ENCODE measurements at places on chromosomes 11 and 22.
A peak's percentile ranks its signal among the peaks of the same experiment; 100 is the strongest.

DNA sequence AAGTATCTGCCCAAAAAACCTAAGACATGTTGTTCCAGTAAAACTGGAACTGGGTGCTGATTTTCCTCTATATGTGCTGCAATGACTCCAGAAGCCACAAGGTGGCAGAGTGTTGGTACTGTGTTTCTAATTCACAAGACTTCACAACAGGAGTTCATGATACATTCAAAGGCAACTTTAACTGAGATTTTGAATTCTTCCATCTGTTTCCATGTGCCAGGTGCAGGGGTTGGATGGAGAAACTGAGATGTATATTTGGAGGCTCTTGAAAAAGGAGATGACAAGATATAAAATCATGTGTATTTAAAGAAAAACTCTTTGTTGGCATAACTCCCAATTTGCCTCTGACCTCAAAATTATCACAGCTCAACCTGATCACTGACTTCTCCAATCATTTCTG is 1098.6 kb upstream of the CCDC90B start:
- DNase-seq: peak; percentile 28

DNA sequence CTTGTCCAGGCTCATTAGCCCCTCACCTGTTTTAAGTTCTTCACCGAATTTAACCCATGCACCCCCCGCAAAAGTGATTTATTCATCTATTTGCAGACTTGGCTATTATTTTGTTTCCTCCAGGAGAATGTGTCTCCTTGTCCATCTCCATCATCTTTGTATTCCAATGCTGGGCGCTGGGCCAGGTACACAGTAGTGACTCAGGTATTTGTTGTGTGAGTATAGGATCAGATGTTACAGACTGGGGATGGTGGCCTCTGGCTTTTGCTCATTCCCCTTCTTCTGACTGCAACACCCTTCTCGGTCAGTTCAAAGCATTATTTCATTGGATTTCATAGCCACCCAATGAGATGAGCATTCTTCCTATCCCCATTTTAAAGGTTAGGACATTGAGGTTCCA is 408.2 kb downstream of the MN1 start:
- no peak for DNase-seq

DNA sequence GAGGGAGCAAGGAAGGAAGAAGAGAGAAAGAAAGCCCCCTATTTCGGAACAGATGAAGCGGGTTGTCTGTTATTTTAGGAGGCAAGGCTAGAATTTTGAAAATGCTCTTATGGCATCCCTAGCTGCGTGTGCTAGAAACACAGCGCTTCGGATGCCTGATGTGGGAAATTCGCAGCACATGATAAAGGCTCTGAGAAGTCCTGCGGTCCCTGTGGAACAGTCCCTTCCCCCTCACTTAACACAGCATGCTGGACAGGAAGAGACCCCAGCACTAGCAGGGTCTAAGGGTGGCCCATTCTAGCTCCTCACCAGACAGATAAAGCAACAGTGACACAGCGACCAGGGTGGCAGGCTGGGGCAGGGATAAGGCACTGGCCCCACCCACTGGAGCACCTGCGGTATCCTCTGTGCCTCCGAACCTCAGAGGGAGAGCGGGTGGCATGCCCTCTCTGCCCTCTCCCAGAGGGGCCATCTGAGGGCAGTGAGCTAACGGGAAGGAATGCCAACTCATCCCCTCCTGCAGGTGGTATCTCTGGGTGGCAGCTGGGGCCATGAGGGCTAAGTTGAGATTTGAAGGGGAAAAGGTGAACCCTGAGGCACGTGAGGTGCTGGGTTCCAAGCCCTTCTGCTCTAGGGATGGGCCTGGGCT is 75.7 kb downstream of the SCUBE1 start:
- no peak for DNase-seq

- no peak for DNase-seq
Measured at GRCh38 chr22:16801088-16801487, 24.1 kb downstream of the XKR3 start.

DNA sequence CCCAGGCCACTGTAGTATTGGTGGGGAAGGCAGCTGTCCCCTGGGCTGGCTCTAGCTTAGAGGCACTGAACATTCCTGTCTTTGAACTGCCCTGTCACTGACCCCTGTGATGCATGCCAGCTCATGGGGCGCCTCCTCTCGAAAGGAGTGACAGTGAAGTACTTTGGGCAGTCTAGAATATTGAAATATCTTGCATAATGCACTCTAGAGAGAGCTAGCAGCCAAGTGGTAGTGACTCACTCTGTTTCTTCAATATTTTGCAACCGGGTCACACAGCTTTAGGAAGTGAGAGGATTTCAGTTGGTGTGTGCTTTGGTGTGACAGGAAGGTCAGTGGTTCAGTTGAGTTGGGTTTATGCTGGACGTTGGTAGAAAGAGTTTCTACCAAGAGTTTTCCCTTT is 35.5 kb upstream of the ST14 start:
- DNase-seq: peak; percentile 51
